ENCODE measurements at places on chromosomes 5 and 9.

GRCh38 chr9:87334366-87334765 is 163.3 kb upstream of the DAPK1 start:
- no peak for DNase-seq

DNA sequence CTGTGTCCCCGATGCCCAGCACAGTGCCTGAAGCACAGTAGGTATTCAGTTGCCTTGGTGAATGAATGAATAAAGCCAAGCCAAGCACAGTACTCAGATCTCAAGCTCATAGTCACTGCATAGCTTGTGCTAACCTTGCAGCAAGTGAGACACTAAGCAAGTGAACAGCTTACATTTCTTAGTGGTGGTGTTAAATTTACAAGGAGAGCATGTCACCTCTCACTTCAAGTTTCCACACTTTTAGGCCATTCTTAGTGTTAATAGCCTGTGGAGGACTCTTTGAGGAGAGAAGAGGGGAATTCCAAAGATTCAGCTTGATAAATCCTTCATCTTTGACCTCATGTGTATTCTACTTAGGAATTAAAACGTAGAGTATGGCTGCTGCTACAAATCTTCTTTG is 104.7 kb downstream of the C9orf152 start:
- no peak for DNase-seq

- peak; percentile 44 for DNase-seq
These were observed 35.4 kb downstream of the UBE2R2 start for GRCh38 chr9:33852216-33852826.

- peak; percentile 11 for DNase-seq
These were observed 42.1 kb downstream of the CLINT1 start for GRCh38 chr5:157816682-157817386.

GRCh38 chr5:103601314-103601713 is 38.7 kb upstream of the NUDT12 start:
- no peak for DNase-seq

- DNase-seq = no peak
These were observed 194.9 kb upstream of the ZNF608 start for GRCh38 chr5:124941051-124942049.

DNA sequence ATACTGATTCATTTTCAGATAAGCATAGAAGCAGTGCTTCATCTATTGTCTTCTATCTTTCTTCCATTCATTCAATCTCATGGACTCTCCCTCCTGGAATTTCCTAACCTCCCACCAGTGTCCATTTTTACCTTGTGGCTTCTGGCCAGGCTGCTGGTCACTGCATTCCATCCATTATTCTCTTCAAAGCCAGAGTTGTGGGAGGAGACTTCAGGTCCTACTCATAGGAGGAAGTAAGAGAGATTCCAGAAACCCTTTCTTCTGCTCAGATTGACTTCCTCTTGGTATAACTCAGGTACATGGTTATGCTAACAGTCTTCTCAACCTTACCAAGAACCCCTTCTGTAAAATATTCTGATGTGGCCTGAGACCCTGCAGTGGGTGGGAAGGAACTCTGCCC is 153.3 kb upstream of the SLC12A2 start:
- no peak for DNase-seq

Data from NCI-H524 (cell line).